Astrocyte (in vitro differentiated cells and primary cell): ENCODE measurements at places on chromosomes 6 and 20. TPM values are rescaled to one million over a fixed set of nuclear protein-coding genes. Genes with fewer than 3 reads are reported as not detected.

SLC22A2 gene
- not detected in 2 replicates for total RNA-seq

ADGRF4 gene
- total RNA-seq, result 1.2 and 1.4 TPM in 2 replicates

MPIG6B gene
- not detected in 2 replicates for total RNA-seq

TPD52L1 gene
- 32.4 and 32.8 TPM in 2 replicates for total RNA-seq

GPSM3 gene
- 9.6 and 10.2 TPM in 2 replicates for total RNA-seq

CDH4 gene
- total RNA-seq, result 3.2 and 3.5 TPM in 2 replicates

ARMH2 gene
- total RNA-seq, result not detected in 2 replicates

E2F1 gene
- total RNA-seq, result 1.6 and 2.3 TPM in 2 replicates

MICB gene
- 4.1 and 5.8 TPM in 2 replicates for total RNA-seq

FBXO5 gene
- total RNA-seq, result 6.1 and 7.5 TPM in 2 replicates

TNXB gene
- total RNA-seq, result 1.8 and 2.3 TPM in 2 replicates

NKX2-4 gene
- total RNA-seq, result not detected in 2 replicates

BTN1A1 gene
- total RNA-seq, result not detected in 2 replicates

SLC2A10 gene
- total RNA-seq, result 12.7 and 16.1 TPM in 2 replicates

GRCh38 chr6:28907394-28907793, 16.4 kb downstream of the TRIM27 start:
- no peak overlapping the region for H3K4me3 ChIP-seq
- no peaks in the 10 kb centered on the region for H3K27me3 ChIP-seq
- H3K27ac ChIP-seq, result peak overlapping the region; percentile 84
- peaks cover 15% of the 10 kb centered on the region for H3K4me1 ChIP-seq

- H3K36me3 ChIP-seq, result no peaks in the 10 kb centered on the region
- no peak overlapping the region for H3K27ac ChIP-seq
- H3K4me1 ChIP-seq, result peaks cover 45% of the 10 kb centered on the region
- no peak overlapping the region for H3K4me3 ChIP-seq
- DNase-seq, result no peak
Observed at GRCh38 chr6:30823534-30823865, 60.8 kb upstream of the DDR1 start.

- H3K4me3 ChIP-seq, result no peak overlapping the region
- H3K4me1 ChIP-seq, result peaks cover 15% of the 10 kb centered on the region
- H3K27me3 ChIP-seq, result no peaks in the 10 kb centered on the region
- DNase-seq, result no peak
- H3K36me3 ChIP-seq, result no peaks in the 10 kb centered on the region
Observed at GRCh38 chr6:13417431-13417830, 70.0 kb downstream of the GFOD1 start.

GRCh38 chr6:149217466-149217888, 100.0 kb upstream of the TAB2 start:
- H3K27me3 ChIP-seq, result no peaks in the 10 kb centered on the region
- DNase-seq, result no peak
- H3K4me3 ChIP-seq, result no peak overlapping the region
- no peak overlapping the region for H3K27ac ChIP-seq
- H3K4me1 ChIP-seq, result peaks cover 16% of the 10 kb centered on the region

DNA sequence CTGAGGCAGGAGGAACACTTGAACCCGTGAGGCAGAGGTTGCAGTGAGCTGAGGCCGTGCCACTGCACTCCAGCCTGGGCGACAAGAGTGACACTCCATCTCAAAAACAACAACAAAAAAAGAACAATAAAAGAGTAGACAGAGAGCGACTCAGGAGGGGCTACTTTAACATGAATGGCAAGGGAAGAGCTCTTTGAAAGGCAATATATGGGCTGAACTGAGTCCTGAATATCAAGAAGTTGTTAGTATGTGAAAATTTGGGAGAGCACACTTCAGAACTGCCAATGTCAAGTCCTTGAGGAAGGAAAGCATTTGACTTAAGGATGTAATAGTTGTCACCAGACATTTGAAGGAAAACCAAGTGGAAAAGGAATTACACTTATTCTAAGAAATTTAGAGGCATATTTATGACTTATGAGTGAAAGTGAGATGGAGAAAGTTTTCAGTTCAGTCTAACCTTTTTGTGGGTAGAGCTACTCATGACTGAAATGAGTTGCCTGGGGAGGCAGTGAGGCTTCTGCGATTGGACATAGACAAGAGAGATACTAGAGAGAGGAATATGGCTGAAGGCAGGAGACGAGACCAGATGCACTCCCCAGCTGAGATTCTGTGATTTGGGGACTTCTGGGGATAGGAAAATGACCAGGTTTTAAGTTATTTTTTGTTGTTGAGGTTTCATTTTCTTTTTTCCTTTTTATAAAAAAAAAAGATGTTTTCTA, 48.6 kb upstream of the SLC16A10 start:
- no peaks in the 10 kb centered on the region for H3K36me3 ChIP-seq
- H3K27ac ChIP-seq, result no peak overlapping the region
- H3K4me1 ChIP-seq, result no peaks in the 10 kb centered on the region
- no peak overlapping the region for H3K4me3 ChIP-seq
- no peak for DNase-seq
- no peaks in the 10 kb centered on the region for H3K27me3 ChIP-seq

GRCh38 chr20:51221791-51222408, 199.0 kb upstream of the KCNG1 start:
- no peak overlapping the region for H3K4me3 ChIP-seq
- peaks cover 23% of the 10 kb centered on the region for H3K27me3 ChIP-seq
- H3K27ac ChIP-seq, result no peak overlapping the region

- H3K27ac ChIP-seq, result no peak overlapping the region
- H3K4me3 ChIP-seq, result no peak overlapping the region
- no peak for DNase-seq
- no peaks in the 10 kb centered on the region for H3K4me1 ChIP-seq
- H3K36me3 ChIP-seq, result no peaks in the 10 kb centered on the region
Observed at GRCh38 chr20:63794614-63795013, 36.5 kb downstream of the ZBTB46 start.

DNA sequence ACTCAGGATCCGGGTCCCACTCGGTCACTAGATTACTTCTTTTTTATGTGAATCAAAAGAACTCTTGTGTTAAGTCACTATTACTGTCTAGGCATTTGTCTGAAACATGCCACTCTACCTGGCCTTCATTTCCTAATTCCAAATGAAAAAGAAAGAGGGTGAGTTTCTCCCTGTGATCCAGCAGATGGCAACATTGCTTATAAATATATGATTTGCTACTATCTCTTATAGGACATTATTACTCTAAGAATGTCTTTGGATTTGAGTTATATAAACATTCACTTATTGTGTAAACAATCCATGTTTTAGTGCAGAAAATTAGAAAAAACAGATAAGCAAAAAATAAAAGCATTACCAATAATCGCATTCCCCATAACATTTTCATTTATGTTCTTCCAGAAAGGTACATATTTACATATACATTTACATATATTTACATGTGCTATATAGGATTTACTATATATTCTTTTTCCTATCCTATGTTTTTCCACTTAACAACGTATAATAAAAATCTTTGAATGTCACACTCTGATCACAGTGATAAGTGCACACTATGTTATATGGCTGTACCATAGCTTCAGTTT, 66.9 kb downstream of the FAXC start:
- no peak overlapping the region for H3K27ac ChIP-seq
- no peaks in the 10 kb centered on the region for H3K27me3 ChIP-seq
- H3K4me3 ChIP-seq, result no peak overlapping the region
- peak; percentile 18 for DNase-seq

- peaks cover 13% of the 10 kb centered on the region for H3K27me3 ChIP-seq
- H3K36me3 ChIP-seq, result no peaks in the 10 kb centered on the region
- H3K27ac ChIP-seq, result no peak overlapping the region
- DNase-seq, result peak; percentile 38
Observed at GRCh38 chr20:46293084-46293483, 15.2 kb downstream of the CDH22 start.

- no peaks in the 10 kb centered on the region for H3K36me3 ChIP-seq
- H3K27me3 ChIP-seq, result no peaks in the 10 kb centered on the region
- no peak overlapping the region for H3K4me3 ChIP-seq
- H3K4me1 ChIP-seq, result peaks cover 43% of the 10 kb centered on the region
- peak overlapping the region; percentile 27 for H3K27ac ChIP-seq
Observed at GRCh38 chr6:169164986-169165385, 88.7 kb downstream of the THBS2 start.

GRCh38 chr6:128574402-128574801, 54.0 kb upstream of the PTPRK start:
- H3K27me3 ChIP-seq, result no peaks in the 10 kb centered on the region
- no peak overlapping the region for H3K4me3 ChIP-seq
- DNase-seq, result no peak
- H3K27ac ChIP-seq, result no peak overlapping the region
- no peaks in the 10 kb centered on the region for H3K36me3 ChIP-seq
- H3K4me1 ChIP-seq, result peaks cover 15% of the 10 kb centered on the region

GRCh38 chr6:42138190-42138589, 4.2 kb downstream of the C6orf132 start:
- no peak overlapping the region for H3K4me3 ChIP-seq
- DNase-seq, result no peak
- H3K4me1 ChIP-seq, result peaks cover 48% of the 10 kb centered on the region
- no peaks in the 10 kb centered on the region for H3K36me3 ChIP-seq
- H3K27me3 ChIP-seq, result no peaks in the 10 kb centered on the region

GRCh38 chr6:40326714-40327421, 260.3 kb downstream of the LRFN2 start:
- no peak overlapping the region for H3K4me3 ChIP-seq
- no peak for DNase-seq
- H3K36me3 ChIP-seq, result no peaks in the 10 kb centered on the region

- H3K4me1 ChIP-seq, result peaks cover 41% of the 10 kb centered on the region
- H3K36me3 ChIP-seq, result no peaks in the 10 kb centered on the region
- no peak overlapping the region for H3K27ac ChIP-seq
- no peak for DNase-seq
Observed at GRCh38 chr20:48786951-48787705, 40.7 kb downstream of the PREX1 start.

DNA sequence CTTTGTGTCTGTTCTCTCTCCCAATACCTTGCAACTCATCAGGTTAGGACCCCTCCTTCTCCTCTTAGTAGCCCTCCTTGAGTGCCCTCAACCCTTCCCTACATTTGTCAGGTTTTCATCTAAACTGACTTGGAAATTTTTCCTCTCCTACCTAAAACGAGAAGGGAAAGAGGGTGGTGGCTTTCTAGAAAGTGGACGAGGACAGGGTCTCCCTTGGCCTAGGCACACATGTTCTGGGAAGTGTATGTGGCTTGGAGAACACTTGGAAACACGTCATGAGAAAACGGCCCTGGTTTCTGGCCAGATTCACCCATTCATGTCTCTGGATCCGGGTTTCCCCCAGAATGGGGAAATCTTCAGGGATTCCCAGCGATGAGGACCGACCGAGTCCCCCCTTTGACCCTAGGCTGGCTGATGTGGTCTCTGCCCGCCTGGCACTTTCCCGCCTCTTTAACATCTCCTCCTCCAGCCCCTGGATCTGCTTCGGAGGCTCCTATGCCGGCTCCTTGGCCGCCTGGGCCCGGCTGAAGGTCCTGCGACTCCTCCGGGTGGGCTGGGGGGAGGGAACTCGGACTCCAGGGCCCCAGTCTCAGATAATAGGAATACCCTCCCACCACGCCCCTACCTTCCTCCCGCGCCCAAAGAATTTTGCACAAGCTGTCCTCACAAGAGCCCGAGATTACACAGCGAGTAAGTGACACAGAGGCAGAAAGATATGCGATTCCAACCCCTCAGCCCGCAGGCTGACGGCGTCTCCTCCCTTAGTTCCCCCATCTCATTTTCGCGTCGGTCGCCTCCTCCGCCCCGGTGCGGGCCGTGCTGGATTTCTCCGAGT, 3.0 kb downstream of the PRSS16 start:
- peak overlapping the region; percentile 29 for H3K4me3 ChIP-seq
- H3K36me3 ChIP-seq, result no peaks in the 10 kb centered on the region
- DNase-seq, result no peak

DNA sequence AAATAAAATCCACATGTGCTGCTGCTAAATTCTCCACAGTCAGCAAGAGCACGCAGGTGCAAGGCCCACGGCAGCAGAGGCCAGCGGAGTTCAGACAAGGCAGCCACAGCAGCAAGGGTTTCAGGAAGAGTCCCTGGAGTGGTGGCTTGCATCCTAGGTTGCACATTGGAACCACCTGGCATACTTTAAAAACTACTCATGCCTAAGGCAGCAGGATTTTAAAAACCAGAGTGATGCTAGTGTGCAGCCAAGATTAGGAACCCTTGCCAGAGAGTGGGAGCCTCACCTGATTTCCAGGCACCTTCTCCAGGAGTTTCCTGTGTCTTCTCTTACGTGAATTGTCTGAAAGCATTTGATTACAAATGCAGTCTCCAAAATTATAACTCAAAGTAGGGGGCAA, 104.0 kb upstream of the GPR6 start:
- no peak overlapping the region for H3K27ac ChIP-seq
- H3K27me3 ChIP-seq, result no peaks in the 10 kb centered on the region
- H3K4me1 ChIP-seq, result no peaks in the 10 kb centered on the region
- no peak for DNase-seq
- H3K36me3 ChIP-seq, result no peaks in the 10 kb centered on the region

DNA sequence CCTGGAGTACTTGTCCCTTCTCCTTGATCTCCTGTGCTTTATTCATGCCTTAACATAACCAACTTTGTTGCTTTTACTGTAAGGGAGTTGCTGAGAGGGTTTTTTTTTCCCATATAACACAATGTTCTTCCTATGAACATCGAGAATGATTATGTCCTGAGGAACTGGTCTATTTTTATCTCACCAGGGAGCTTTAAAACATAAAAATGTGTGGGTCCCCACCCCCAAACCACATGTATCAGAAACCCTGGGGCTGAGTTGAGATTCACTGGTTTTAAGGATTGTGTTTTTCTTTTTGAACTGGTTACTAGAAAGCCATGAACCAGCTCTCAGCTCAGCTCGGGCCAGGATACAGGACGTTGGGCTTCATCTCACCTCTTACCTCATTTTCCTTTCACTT, 118.5 kb upstream of the JAG1 start:
- H3K36me3 ChIP-seq, result no peaks in the 10 kb centered on the region
- H3K4me1 ChIP-seq, result no peaks in the 10 kb centered on the region
- DNase-seq, result no peak

DNA sequence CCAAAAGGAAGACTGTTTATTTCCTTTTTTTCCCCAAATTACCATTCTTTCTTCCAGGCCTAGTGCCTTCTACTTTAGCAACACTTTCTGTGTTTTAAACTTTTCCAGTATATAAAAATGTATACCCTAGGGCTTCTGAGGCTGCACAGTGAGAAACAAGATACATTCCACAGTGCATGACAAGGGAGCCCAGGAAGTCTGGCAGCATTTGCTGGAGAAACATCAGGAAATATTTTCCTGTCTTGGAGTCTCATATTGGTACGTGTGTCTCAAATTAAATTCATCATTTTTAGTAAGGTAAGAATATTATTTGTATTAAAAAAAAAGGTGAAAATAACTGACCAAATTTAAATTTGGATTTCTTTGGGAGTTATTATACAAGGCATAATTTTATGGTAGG, 662.6 kb downstream of the RFPL4B start:
- no peak overlapping the region for H3K27ac ChIP-seq
- H3K4me3 ChIP-seq, result no peak overlapping the region
- H3K36me3 ChIP-seq, result no peaks in the 10 kb centered on the region
- H3K27me3 ChIP-seq, result no peaks in the 10 kb centered on the region
